Hepatocyte (in vitro differentiated cells): ENCODE measurements at places on chromosomes 7 and 10. TPM values are rescaled to one million over a fixed set of nuclear protein-coding genes. Genes with fewer than 3 reads are reported as not detected.
A peak's percentile ranks its signal among the peaks of the same experiment; 100 is the strongest.

GRCh38 chr10:115171392-115171960 lies 78.3 kb downstream of the ATRNL1 start:
- peak; percentile 11 for DNase-seq

DNA sequence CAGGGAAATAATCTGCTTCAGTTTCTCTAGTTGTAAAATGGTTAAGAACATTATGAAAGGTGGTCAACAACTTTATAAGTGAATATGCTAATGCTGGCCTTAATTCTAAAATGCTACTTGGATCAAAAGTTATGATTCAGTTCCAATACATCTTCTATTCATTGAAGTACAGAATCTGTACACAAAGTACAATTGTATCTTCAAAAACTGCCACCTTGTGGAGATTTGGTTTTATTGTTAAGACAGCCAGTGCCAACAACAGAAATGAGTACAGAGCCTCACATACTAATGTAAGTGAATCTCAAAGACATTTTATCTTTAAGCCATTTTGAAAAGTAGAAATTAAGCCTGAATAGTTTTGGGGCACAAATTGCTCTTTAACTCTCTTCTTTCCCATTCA lies 194.0 kb downstream of the CFTR start:
- peak; percentile 60 for DNase-seq

GRCh38 chr10:127953876-127954275 lies 47.0 kb downstream of the PTPRE start:
- DNase-seq, result no peak

ACSM6 gene
- polyA plus RNA-seq, result 0.10 TPM in 1 of 2 replicates, not detected in the other

GRCh38 chr10:34374356-34375045 lies 440.6 kb downstream of the PARD3 start:
- no peak for DNase-seq

CDK13 gene
- polyA plus RNA-seq, result 36.1 and 36.7 TPM in 2 replicates

DNA sequence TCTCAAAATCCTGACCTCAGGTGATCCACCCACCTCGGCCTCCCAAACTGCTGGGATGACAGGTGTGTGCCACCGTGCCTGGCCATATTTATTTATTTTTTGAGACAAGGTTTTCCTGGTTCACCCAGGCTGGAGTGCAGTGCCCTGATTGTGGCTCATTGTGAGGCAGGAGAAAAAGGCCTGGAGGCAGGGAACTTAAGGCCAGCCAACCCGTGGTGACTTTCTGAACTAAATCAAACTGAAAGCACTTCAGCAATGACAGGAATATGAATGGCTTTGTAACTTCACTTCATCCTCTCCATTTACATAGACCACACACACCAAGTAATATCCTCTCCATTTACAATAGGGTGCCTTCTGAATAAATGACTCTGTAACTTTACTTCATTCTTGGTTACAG lies 124.4 kb downstream of the CCDC3 start:
- DNase-seq, result no peak

EPO gene
- polyA plus RNA-seq, result 0.11 TPM in 1 of 2 replicates, not detected in the other

- DNase-seq, result no peak
These were observed 24.5 kb upstream of the GTF2IRD1 start for GRCh38 chr7:74429153-74429747.

DNA sequence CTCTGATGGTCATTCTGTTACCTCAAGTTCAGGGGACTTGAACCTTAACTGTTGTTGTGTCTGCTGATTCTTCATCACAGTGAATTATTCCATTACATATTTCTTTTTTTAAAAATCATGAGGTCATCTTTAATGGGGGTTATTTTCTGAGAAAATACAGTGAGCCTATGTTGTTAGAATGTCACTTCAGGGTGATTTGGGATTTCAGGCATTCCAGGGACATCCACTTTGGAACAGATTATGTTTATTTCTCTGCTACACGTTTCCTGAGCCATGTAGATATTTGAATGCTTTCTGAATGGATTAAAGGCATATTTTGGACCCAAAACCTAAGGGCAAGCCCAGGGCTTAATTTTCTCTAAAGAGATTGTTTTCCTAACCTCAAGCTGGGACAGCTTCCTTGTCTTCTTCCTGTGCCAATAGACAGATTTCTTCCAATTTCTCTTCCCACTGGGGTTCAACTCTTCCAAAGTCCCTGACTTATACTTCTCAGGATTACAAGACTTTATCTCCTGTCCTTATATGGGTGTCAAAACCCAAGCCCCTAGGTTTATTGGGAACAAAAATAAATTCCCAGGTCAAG lies 271.7 kb downstream of the ARHGAP12 start:
- DNase-seq, result no peak

NEURL1 gene
- 2.3 and 4.2 TPM in 2 replicates for polyA plus RNA-seq

LAMB4 gene
- polyA plus RNA-seq, result 1.3 and 3.1 TPM in 2 replicates

GRCh38 chr7:24440892-24441291 lies 132.4 kb upstream of the PALS2 start:
- DNase-seq, result no peak

DNA sequence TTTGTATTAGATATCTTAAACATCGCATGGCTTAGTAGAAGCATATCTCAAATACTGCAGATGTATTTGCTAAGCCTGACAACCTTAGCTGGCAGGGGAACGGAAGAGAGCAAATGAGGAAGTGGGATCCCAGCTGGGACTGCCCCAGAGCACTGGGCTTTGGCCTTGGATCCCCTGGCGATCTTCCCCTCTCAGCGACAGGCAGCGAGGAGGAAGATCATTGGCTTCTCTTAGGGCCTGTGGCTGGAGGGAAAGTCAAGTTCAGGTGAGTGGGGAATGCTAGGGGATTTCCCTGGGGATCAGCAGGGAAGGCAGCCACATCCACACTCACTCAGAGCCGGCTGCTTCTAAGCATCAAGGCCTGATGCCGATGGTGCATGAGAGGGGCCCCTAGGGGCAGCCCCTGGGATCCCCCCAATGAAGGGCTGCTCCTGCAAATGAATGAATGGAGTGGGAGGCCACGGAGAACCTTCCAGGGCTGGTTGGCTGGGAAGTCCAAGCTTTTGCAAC lies 42.0 kb downstream of the LYZL2 start:
- peak; percentile 33 for DNase-seq

EGR2 gene
- polyA plus RNA-seq, result 10.4 and 16.1 TPM in 2 replicates
